Endothelial cell of umbilical vein (primary cell): ENCODE measurements at places on chromosomes 3 and 15. TPM values are rescaled to one million over a fixed set of nuclear protein-coding genes. Genes with fewer than 3 reads are reported as not detected.

DNA sequence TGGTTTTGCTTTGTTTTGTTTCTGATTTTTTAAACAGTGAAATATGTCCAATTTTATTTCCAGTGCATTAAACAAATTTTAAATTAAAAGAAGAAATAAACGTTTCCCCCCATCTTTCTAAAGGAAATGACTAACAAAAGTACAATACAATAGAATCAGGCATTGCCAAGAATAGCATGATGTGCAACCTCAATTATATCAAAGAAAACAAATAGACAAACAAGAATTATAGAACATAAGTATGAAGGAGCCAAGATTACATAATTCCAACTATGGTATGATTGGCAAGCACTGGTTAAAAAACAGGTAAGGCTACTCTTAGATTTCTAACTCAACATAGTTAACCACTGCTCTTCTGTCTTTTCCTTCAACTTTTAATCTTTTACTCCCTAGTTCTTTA, 26.4 kb downstream of the TIGIT start:
- peak overlapping the region; percentile 6 for H3K27ac ChIP-seq
- peaks cover 12% of the 10 kb centered on the region for H3K4me1 ChIP-seq
- no peak overlapping the region for H3K4me3 ChIP-seq
- peak; percentile 70 for DNase-seq

DNA sequence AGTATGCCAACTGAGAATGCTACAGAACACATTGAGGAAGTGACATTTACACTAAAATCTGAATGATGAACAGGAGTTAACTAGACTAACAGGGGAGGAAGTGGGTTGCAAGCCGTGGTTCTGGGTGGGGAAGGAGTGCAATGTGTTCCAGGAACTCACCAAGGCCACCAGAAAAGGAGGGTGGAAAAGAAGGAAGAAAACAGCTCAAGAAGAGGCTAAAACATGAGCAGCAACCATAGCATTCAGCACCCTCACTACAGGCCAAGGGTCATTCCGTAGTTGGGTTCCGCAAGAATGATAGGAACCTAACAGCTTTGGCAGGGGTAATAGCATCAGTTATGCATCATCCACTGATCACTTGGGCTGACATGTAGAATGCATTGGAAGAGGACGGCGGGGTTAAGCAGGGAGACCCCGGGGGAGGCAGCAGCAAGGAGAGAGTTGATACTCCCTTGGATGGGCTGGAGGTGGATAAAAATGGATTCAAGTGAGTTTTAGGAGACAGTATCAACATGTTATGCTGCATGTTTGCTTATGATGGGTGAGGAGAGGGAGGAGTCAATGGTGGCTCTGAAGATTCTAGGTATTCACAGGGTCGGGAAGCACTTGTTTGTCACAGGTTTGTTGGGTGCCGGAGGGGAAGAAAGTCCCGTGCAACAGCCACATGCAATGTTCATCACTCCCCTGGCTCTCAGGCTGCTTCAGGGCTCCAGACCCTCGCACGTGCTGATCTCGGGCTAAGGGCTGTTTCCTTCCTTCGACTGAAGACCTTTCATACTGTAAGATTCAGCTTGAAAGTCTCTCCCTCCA, 53.2 kb downstream of the LIPC start:
- H3K36me3 ChIP-seq: no peaks in the 10 kb centered on the region
- no peak for DNase-seq
- no peaks in the 10 kb centered on the region for H3K27me3 ChIP-seq

DNA sequence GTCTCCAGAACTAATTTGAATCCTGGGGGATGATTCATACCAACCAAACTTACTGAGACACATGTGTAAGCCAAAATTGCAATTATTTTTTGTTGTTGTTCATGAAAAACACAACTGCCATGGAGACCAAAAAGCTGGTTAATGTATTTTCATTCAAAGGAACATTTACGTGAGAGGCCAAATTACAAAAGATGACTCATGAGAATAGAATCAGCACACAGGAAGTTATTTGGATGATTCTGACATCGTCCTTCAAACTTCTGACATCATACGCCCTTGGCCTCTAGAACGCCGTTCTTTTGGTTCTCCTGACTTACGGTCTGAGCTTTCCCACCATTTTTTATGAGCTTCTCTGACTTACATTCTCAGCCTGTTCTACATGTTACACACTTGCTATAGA, 3.0 kb upstream of the ZNF280D start:
- no peak overlapping the region for H3K27ac ChIP-seq
- peak; percentile 57 for DNase-seq
- H3K36me3 ChIP-seq: no peaks in the 10 kb centered on the region
- H3K4me1 ChIP-seq: peaks cover 26% of the 10 kb centered on the region
- no peak overlapping the region for H3K4me3 ChIP-seq

- H3K4me3 ChIP-seq: no peak overlapping the region
- DNase-seq: no peak
- no peak overlapping the region for H3K27ac ChIP-seq
- H3K27me3 ChIP-seq: no peaks in the 10 kb centered on the region
- H3K4me1 ChIP-seq: no peaks in the 10 kb centered on the region
Observed at GRCh38 chr3:158809642-158810041, 7.8 kb downstream of the MFSD1 start.

- H3K27me3 ChIP-seq: no peaks in the 10 kb centered on the region
- DNase-seq: peak; percentile 87
Observed at GRCh38 chr3:111915905-111916304, 56.8 kb downstream of the PHLDB2 start.

DNA sequence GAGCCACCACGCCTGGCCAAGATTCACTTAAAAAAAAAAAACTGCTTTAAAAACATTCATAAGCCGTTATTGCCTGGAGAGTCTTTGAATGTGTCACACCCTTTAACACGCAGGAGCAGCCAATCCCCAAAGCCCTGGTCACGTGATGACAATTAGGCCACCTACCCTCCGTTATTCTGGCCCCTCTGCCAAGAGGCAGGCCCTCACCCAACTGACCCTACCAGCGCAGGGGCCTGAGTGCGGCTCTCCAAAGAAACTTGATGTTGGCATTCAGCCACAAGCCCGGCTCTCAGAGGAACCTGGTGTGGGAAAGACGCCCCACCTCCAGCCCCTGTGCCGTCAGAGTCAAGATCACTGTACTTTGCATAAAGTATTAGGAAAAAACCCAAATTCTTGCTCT, 11.6 kb upstream of the MUC4 start:
- H3K27me3 ChIP-seq: no peaks in the 10 kb centered on the region
- no peak overlapping the region for H3K27ac ChIP-seq
- H3K36me3 ChIP-seq: no peaks in the 10 kb centered on the region
- H3K4me3 ChIP-seq: no peak overlapping the region

DNA sequence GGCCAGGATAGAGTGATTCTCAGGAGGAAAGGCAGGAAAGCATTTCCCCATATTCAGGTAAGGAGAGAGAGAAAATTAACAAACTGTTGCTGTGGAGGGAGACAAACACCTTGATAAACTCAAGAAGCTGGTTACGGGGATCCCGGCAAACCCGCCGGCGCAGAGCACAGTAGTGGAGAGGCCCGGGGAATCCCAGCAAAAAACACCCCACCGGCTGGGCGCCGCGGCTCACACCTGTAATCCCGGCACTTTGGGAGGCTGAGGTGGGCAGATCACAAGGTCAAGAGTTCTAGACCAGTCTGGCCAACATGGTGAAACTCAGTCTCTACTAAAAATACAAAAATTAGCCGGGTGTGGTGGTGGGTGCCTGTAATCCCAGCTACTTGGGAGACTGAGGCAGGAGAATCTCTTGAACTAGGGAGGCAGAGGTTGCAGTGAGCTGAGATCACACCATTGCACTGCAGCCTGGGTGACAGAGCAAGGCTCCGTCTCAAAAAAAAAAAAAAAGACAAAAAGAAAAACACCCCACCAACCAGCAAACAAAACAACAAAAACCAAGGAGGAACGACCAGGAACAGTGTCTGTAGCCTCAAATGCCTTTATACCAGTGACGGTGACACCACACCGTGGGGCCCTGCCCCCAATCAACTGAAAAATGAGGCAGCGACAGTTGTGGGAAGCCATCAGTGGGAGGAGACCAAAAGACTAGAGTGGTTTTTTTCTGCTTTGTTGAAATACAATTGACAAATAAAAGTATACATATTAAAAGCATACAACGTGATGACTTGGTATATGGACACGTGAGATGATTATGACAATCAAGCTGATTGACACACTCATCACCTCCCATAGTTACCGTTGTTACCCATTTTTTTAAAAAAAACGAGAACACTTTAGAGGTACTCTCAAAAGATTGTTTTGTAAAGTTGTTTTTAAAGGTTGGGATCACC, 40.2 kb upstream of the IDH2 start:
- no peaks in the 10 kb centered on the region for H3K27me3 ChIP-seq
- peaks cover 2% of the 10 kb centered on the region for H3K4me1 ChIP-seq

DNA sequence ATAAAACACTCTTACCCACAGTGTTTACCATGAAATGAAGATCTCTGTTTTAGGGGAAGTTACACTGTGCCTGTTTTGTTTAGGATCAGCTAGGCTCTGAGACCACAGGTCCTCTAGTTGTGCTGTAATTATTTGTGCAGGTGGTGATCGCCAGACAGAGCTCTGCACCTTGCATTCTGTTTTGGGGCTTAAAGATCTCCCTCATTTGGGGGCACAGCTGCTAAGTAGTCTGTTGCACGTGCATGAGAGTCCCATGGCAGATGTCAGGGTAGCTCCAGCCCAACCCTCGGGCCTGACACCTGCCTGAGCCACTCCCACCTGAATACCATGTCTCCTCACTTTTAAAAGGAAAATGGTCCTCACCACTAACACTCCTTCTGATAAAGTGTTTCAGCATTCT, 12.4 kb downstream of the C3orf20 start:
- no peak overlapping the region for H3K27ac ChIP-seq
- no peaks in the 10 kb centered on the region for H3K4me1 ChIP-seq
- peaks cover 7% of the 10 kb centered on the region for H3K27me3 ChIP-seq
- no peak for DNase-seq
- H3K4me3 ChIP-seq: no peak overlapping the region

GRCh38 chr3:21795152-21795837, 44.3 kb upstream of the ZNF385D start:
- DNase-seq: no peak
- H3K27ac ChIP-seq: no peak overlapping the region
- H3K4me3 ChIP-seq: no peak overlapping the region
- no peaks in the 10 kb centered on the region for H3K27me3 ChIP-seq
- no peaks in the 10 kb centered on the region for H3K4me1 ChIP-seq

GRCh38 chr3:167030082-167030725, 349.9 kb downstream of the ZBBX start:
- H3K27me3 ChIP-seq: no peaks in the 10 kb centered on the region
- no peaks in the 10 kb centered on the region for H3K36me3 ChIP-seq
- no peak overlapping the region for H3K4me3 ChIP-seq

GRCh38 chr3:70612920-70613319, 300.5 kb upstream of the MDFIC2 start:
- H3K4me1 ChIP-seq: no peaks in the 10 kb centered on the region
- H3K27ac ChIP-seq: no peak overlapping the region
- H3K4me3 ChIP-seq: no peak overlapping the region
- no peaks in the 10 kb centered on the region for H3K36me3 ChIP-seq

- no peak overlapping the region for H3K27ac ChIP-seq
- no peak for DNase-seq
- no peaks in the 10 kb centered on the region for H3K4me1 ChIP-seq
- no peaks in the 10 kb centered on the region for H3K27me3 ChIP-seq
- no peak overlapping the region for H3K4me3 ChIP-seq
- H3K36me3 ChIP-seq: no peaks in the 10 kb centered on the region
Observed at GRCh38 chr3:127536830-127537812, 53.4 kb downstream of the TPRA1 start.

GRCh38 chr15:36110659-36110993, 468.8 kb upstream of the CDIN1 start:
- H3K4me1 ChIP-seq: no peaks in the 10 kb centered on the region
- no peak overlapping the region for H3K4me3 ChIP-seq
- no peak for DNase-seq

- no peaks in the 10 kb centered on the region for H3K27me3 ChIP-seq
- DNase-seq: no peak
- no peaks in the 10 kb centered on the region for H3K4me1 ChIP-seq
- no peaks in the 10 kb centered on the region for H3K36me3 ChIP-seq
- H3K4me3 ChIP-seq: no peak overlapping the region
- H3K27ac ChIP-seq: no peak overlapping the region
Observed at GRCh38 chr3:54484334-54484733, 362.0 kb downstream of the CACNA2D3 start.

DNA sequence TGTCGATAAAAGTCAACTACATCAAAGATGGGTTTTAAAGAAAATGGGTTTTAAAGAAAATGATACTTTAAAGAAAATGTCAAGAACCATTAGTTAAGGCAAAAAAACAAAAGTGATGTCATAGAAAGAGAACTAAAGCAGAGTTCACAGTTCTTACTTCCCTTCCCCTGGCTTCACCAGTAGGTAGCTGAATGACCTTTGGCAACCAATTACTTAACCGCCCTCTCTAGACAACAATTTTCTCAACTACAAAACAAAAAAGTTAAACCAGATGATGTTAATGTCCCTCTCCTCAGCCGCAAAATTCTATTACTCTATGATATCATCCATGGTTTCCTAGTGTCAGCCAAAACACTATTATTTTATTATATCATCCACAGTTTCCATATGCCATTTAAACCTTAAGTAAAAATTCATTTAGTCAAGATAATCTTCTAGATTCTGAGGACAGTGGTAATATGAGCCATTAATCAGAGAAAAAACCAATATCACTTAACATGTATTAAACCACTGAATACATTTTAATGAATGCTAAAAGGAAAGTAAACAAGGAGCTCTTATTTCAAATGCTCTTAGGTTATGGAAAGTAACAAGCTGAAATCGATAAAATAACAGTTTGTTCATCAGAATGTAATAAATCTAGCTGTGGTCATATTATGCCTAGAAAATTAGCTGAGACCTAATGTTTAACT, 13.1 kb downstream of the RYK start:
- no peak for DNase-seq
- no peaks in the 10 kb centered on the region for H3K27me3 ChIP-seq
- H3K4me1 ChIP-seq: peaks cover 13% of the 10 kb centered on the region
- H3K27ac ChIP-seq: no peak overlapping the region

DNA sequence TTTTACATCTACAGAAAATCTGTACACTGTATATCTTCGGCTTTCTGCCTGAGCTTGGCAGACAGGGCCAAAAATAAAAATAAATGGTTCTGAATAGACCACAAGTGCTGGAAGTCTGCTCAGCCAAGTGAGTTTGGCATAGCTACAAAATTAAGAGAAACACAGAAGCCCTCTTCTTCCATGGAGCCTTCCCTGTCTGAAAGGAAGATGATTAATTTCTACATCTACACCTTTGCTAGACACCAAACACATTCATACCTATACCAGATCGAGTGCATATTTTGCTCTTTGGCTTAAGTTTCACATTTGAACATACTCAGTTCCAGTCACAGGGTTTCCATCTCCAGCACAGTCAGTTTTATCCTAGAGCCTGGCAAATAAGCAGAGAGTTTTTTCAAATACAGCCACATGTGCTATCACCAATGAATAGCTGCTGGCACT, 224.6 kb downstream of the GREM1 start:
- H3K27me3 ChIP-seq: peaks cover 7% of the 10 kb centered on the region
- no peaks in the 10 kb centered on the region for H3K36me3 ChIP-seq
- H3K4me3 ChIP-seq: no peak overlapping the region
- H3K4me1 ChIP-seq: no peaks in the 10 kb centered on the region
- H3K27ac ChIP-seq: no peak overlapping the region
- no peak for DNase-seq

GRCh38 chr3:193805448-193805847, 212.4 kb downstream of the OPA1 start:
- peaks cover 8% of the 10 kb centered on the region for H3K27me3 ChIP-seq
- H3K27ac ChIP-seq: no peak overlapping the region
- peak; percentile 68 for DNase-seq
- H3K4me1 ChIP-seq: no peaks in the 10 kb centered on the region
- no peaks in the 10 kb centered on the region for H3K36me3 ChIP-seq
- H3K4me3 ChIP-seq: no peak overlapping the region

FOXB1 gene
- total RNA-seq: not detected in 2 replicates

SLC12A8 gene
- 0.86 and 0.97 TPM in 2 replicates for total RNA-seq

ACAN gene
- not detected in 2 replicates for total RNA-seq
